LNCaP clone FGC (cell line): ENCODE measurements at places on chromosomes 7 and 10.

GRCh38 chr7:133284092-133284491 is 31.2 kb downstream of the EXOC4 start:
- DNase-seq, result no peak

DNA sequence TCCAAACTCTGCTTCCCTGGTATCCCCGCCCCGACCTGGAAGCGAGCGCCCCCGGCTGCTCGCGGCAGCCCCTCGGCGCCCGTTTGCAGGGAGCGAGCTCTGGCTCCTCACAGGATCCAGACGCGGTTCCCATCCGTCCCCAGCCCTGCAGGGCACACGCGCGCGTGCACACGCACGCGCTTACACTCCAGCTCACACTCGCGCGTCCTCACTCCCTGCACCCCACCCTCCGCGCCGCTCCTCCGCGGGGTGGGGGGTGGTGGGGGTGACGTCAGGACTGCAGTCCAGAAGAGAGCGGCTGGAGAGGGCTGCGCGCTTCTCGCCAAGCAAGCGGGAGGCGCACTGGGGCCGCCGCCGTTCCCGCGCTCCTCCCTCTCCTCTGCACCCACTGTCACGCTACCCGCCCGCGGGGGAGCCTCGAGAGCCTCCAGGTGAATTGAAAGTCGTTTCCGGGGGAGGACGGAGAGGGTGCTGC is 255.6 kb downstream of the OTUD1 start:
- no peak for DNase-seq

DNA sequence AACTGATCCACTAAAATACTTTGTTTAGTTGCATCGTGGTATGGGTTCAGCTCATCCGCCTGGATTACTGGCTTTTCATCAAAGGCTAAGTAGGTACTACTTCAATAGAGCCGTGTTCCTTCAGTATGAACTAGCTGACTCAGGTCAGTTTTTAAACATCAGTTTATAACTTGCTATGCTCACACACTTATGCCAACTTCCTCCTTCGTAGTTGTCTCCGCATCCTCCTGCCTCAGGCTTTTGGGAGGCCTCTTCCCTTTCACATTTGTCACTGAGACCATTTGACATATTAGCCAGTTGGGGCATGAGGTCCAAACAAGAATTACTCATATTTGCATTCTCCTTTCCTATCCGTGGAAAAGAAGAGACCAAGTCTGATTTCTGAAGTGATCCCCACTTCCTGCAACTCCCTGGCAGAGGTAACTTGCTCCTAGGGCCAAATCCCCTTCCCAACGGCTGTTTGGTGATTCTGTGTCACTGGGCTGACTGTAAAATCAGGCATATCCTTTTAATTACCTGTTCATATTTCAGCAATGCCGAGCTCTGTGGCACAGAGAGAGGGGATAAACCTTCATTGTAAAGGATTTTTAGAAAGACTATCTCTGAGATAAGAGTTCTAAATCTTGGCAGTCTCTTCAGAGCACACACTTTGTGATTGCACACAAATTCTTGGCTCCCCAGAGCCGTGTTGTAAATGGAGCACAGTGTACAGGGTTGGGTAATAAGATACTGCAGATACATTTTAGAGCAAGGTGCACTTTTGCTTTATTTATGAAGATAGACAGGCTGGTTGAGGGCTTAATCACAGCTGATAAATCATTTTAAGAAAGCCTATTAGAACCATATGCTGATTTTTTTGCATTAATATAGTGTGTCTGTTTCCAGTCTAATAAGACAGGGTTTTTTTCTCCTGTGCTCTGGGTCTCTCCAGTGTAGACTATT is 108.0 kb downstream of the CREB5 start:
- DNase-seq, result no peak

DNA sequence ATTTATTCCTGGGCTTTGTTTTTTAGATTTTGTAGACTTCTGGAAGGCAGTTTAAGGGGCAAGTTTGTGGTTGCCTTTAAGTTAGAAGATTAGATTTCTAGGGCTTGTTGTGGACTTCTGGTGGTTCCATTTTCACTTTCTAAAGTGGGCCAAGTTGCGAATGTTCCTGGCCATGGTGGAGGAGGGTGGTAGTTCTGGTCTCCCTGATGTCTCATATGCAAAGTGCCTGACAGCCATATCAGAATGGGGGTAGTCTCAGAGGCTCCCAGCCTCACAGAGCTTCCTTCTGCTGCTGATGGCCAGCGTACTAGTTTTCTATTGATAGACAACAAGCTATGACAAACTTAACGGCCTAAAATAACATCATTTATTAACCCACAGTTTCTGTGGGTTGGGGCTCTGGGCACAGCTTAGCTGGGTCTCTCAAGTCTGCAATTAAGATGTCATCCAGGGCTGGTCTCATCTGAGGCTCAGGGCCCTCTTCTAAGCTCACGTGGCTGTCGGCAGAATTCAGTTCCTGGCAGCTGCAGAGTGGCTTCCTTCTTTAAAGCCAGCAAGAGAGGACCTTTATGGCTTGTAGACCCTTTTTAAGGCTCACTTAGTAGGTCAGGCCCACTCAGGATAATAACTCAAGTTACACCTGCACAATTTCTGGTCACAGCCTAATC is 44.8 kb downstream of the BMPER start:
- no peak for DNase-seq

DNA sequence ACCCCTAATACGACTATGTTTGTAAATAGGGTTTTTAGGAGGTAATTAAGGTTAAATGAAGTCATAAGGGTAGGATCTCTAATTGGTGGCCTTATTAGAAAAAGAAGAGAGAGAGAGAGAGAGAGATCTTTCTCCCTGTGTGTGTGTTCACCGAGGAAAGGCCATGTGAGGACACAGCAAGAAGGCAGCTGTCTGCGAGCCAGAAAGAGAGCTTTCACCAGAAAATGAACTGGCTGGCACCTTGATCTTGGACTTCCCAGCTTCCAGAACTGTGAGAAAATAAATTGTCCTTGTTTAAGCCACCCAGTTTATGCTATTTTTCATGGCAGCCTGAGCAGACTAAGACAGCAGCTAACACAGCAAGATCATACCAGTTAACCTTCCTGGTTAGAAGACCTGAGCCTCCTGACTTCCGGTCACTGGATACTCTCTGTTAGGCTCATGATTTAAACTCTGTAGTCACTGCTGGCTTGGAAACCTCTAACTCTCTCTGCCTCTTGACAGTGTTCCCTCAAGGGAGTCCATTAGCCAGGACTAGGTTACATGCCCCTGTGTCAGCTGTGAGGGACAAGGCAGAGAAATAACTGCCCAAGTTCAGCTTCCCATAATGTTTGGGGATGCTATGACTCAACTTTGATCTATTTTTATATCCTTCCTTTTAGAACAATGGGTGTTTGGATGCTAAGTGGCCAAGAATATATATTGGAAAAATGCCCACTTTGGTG is 102.3 kb downstream of the DYNC1I1 start:
- no peak for DNase-seq

- no peak for DNase-seq
Measured at GRCh38 chr10:131574707-131575430, 263.3 kb upstream of the TCERG1L start.

DNA sequence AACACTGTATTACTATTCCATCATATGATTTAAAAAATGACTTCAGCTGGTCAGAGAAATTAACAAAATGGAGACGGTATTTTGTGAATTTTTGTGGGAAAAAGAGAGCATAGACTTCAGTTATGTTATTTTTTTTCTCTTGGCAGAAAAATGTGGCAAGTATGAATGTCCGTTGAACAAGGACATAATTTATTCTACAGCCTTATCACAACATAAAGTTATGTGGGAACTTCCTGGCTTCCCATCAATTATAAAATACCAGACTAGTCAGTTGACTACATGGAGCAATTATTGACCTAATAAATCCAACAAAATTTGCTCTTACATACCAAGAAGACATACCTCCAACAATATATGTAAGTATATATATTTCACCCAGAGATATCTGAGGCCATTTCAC is 88.6 kb upstream of the PPP1R3A start:
- DNase-seq, result no peak

- DNase-seq, result peak; percentile 74
Measured at GRCh38 chr7:96321658-96322372, at the start of gene SLC25A13. Gene SLC25A13 (minus strand): TSS chr7:96322098. CDS start chr7:96321956, 142 bp downstream.

GRCh38 chr7:135235841-135236240 is 2.2 kb downstream of the STRA8 start:
- DNase-seq, result no peak
